ENCODE measurements at places on chromosomes 16 and 17.
A peak's percentile ranks its signal among the peaks of the same experiment; 100 is the strongest.

DNA sequence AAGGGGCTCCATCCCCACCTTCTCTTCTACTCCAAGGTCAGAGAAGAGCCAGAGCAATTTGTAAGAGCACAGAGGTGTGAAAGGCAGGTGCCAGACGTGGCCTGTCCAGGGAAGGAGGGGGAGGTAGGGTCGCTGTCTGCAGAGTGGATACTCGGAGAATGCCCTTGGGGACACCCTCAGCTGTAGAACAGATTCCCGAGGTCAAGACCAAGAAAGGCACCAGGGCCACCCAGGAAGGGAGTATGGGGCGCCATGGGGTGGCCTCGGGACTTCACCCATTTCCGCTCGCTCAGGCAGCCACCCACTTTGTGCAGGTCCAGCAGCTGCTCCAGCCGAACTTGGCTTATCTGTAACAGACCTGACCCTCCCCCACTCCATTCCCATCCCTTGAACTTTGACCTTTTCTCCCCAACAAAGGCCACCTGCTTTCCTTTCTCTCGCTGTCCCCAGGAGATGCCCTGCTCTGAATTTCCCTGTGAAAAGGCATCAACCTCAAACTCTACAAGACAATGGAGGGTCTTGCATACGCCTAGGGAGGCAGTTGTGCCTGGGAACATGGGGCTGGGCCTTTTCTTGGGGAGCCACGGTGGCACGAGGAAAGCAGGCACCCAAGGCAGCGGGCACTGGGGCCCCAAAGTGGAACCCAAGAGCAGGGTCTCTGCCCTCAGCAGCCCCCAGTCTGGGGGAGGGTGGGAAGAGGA is 11.3 kb upstream of the AXIN2 start:
- DNase-seq: no peak

DNA sequence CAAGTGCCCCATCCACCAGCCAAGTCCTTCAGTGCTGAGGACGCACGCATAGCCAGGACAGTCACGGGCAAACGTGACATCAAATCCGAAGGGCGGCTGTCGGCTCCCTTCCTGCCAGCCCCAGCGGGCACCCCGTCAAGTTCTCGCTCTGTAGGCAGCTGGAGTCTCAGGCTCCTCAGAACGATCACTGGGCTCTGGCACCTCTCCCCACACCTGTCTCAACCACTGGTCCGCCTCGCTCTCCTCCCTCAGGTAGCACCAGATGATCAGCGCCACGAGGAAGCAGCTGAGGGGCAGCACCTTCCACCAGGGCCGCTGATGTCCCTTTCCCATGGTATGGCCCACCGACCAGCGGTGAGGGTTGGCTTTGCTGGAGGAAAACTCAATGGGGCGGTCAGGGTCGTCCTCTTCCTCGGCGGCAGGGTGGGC is 422 bp downstream of the UQCC4 start:
- no peak for DNase-seq

GRCh38 chr17:17575360-17576251 is 15.9 kb downstream of the PEMT start:
- no peak for DNase-seq

DNA sequence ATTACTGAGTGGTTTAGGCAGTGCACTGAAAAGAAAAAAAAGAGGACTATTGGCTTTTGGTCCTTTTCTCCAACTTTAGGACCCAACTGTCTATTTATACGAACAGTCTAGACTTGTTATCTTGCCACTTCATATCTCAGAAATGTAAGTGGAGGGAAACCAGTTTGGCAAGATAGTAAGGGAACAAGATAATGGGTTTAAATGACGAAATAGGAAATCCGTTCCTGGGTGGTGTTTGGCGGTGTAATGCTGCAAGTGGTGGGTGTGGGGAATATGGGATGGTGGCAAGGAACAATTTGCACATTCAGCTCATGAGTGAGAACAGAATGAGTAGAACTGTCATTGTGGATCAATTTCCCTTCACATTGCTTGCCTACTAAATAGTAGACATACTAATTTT is 44.7 kb downstream of the GRB7 start:
- DNase-seq: peak; percentile 83

DNA sequence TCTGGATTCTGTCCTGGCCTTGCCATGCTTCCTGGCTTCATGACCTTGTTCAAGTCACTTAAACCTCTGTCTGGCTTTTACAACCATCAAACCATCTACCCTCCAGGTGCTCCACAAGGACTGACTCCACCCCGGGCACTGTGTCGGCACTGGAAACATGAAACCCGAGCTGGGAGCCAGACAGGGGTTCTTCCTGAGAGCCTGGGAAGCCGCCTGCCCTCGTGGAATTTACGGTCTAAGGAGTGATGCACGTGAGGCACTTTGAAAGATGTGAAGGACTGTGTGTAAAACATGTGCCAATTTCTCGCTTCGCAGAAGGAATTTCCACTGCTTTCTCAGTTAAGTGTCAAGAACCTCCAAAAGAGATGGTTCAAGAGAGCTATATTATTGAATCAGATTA is 11.6 kb downstream of the CDK5R1 start:
- DNase-seq: peak; percentile 85

DNA sequence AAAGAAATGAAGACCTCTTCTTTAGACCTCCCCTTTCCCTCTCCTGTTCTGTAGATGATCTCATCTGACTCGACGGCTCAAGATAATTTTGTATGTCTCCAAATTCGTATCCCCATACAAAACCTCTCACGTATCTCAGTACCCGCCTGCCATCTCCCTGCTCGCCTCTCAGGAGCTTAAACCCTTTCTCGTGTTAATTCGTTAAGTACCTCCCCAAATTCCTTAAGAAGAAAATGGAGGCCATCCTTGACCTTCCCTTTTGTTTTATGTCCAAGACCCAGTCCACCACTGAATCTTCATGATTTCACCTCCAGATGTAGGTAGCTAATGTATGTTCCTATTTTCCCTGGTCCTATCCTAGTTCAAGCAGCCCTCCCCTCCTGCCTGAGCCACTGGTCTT is 41.6 kb downstream of the OR3A1 start:
- no peak for DNase-seq

GRCh38 chr17:8125947-8126490 is 2.1 kb upstream of the HES7 start:
- DNase-seq: peak; percentile 43

- DNase-seq: no peak
These were observed 52.5 kb upstream of the ALDH3A1 start for GRCh38 chr17:19800571-19800970.

DNA sequence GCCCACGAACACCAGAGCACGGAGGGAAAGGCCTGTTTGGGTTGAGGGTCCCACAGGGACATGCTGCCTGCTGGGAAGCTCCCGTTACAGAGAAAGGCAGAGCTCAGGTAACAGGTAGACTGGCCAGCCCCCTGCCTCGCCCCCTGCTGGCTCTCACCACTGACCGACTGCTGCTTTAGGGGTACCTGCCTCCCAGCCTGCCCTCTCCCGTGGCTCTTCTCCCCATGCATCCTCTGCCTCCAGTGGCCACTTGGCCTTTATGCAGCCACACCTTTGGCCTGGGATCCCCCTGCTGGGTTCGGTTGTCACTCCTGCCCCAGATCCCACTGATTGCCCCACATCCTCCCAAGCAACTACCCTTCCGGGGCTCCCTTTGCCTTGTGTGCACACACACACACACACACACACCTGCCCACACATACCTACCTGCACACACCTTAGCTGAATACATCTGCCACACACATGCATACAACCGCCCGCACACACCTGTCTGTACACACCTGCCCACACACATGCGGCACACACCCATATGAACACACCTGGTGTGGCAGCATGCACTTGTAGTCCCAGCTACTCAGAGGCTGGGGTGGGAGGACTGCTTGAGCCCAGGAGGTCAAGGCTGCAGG is 7.1 kb downstream of the MCRIP1 start:
- no peak for DNase-seq

DNA sequence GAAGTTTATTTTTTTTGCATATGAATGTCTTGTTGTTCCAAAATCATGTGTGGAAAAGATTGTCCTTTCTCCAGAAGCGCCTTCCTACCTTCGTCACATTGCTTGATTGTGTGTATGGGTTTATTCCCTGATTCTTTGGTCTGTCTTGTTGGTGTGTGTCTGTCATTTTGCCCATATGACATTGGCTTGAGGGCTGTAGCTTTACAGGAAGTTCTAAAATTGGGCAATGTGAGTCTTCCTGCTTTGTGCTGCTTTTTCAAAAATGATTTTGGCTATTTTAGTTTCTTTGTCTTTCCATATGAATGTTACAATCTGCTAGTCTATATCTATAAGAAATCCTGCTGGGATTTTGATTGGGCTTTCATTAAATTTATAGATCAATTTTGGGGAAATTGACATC is 217.2 kb downstream of the SNX29 start:
- DNase-seq: no peak

DNA sequence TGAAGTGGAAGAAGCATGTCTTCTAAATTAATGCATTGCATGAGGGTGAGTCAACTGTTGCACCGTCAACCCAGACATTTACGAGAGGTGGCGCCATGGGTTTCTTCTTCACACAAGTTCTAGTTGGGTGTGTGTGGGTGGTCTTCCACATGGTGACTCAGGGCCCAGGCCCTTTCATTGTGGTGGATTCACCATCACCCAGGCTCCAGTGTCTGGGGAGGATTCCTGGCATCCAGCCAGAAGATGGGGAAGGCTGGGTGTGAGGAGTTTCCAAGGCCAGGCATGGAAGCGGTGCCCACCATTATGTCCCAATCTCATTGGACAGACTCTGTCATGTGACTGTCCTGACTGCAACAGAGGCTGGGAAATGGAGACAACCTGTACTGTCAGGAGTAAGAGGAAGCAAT is 21.4 kb upstream of the JPH3 start:
- no peak for DNase-seq

DNA sequence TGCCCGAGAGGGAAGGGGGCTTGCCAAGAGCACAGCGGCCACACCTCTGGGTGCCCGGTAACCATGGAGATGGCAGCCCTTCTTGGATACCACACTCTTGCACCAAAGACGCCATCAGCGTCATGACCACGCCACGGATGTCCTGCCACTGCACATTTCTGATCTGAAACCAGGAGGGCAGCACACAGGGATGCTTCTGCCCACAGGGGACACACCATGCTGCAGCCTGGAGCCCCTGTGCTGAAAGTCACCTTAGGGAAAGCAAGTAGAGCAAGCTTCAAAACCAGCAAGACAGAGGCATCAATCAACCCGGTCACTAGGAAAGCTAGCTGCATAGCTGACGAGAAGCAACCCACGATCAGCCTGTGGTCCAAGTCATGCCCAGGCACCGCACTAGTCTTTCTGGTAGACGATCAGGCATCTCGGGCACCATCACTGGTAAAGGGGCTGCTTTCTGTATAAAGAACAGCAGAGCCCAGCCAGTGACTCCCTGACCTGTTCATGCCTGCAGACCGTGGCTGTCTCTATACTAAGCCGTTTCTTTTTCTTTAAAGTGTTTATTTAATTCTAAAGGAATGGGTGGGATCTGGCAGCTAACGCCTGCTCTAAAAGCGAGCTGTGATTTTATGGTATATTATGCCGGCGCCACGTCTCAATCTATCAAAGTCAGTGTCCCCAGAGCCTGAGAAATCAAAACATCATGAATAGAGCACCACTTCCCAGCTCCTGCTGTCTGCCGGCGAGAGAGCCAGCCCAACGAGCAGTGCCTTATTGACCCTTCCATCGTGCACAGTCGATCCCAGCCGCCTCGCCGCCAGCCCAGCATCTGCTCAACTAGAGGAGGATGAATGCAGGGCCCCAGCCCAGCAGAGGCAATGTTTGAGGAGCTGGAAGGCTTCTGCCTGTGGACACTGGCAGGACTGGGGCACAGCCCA is 244.7 kb downstream of the RBFOX3 start:
- DNase-seq: no peak

DNA sequence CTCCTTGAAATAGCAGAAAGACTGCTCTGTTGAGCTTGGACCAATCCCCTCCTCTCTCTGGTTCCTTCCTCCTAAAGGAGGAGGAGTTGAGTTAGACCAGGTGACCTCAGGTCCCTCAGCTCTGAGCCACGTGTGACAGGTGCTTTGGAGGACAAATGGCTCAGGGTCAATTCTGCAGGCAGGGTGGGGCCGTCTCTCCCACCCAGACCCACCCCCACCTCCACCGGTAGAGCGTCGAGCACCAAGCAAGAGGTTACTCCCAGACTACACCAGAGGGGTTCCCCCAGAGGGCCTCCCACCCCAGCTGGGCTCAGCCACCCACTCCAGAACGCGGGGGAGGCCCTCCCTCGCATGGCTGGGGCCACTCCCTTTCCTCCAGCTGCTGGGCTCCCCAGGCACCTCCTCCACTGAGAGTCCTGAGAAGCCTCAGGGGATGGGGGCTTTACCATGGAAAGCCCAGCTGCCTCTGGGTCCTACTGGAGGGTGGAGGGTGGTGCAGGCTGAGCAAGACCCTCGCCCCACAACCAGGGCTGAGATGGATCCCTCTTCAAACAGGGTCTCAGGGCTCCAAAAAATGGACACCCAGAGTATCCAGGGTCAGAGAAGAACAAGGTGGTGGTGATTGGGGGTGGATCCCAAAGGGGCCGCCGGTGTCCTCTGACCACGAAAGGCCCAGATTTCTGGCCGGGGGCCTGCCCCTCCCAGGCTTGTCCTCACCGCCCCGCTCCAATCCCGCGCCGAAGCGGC is 7.6 kb downstream of the MYO1C start:
- peak; percentile 63 for DNase-seq

GRCh38 chr17:76383546-76384221 is 725 bp upstream of the SPHK1 start:
- no peak for DNase-seq

GRCh38 chr17:6138761-6139446 is 68.7 kb downstream of the WSCD1 start:
- DNase-seq: no peak

- no peak for DNase-seq
These were observed 16.7 kb upstream of the DDX52 start for GRCh38 chr17:37659925-37660324.

DNA sequence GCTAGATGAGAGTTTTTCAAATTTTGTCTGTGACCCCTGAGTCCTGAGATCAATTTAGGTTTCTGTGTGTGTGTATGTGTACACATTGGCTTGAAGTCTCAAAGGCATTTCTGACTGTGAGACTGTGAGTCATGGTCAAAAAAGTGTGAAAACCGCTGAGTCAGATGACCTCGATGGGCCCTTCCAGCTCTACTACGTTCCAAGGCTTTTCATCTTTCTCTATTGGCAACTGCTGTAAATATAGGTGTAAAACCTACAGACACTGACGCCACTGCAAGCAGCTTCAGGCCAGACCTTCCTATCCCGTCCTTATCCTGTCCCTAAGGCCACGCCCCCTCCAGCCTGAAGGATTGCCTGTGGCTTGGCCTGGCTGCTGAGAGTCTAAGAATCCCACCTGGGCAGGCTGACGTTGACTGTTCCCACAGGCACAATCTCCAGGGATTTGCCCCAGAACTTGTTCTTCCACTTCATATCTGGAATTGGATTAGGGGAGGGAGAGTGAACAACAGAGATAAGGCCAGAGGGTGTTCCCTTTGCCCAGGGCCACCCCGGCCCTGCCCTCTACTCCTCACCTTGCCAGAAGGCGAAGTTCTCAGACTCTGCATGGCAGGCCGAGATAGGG is 11.3 kb downstream of the OSBPL7 start:
- DNase-seq: no peak

- DNase-seq: no peak
These were observed 8.4 kb downstream of the UBALD2 start for GRCh38 chr17:76273445-76274111.

- DNase-seq: no peak
These were observed 44.3 kb downstream of the RGS9 start for GRCh38 chr17:65181237-65182061.

GRCh38 chr16:87066133-87067002 is 250.8 kb downstream of the C16orf95 start:
- no peak for DNase-seq
